ENCODE measurements at places on chromosomes 16 and 17.

DNA sequence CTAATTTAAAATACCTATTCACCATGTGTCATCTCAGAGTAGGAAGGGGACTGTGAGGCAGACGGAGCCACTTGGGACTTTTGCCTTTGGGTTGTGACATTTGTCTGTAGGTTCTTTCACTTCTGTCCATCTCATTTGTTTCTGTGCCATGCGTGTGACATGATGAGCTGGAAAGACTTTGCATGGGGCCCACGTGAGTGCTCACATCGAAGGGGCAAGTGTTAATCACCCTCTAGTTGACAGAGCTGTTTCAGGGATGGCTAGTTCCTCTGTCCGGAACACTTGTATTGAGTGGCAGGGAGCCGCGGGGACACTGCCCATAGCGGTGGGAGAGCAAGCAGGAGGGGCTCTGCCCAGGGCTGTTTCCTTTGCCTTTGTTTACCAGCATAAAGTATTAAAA, 112.0 kb downstream of the RPTOR start:
- DNase-seq = no peak

DNA sequence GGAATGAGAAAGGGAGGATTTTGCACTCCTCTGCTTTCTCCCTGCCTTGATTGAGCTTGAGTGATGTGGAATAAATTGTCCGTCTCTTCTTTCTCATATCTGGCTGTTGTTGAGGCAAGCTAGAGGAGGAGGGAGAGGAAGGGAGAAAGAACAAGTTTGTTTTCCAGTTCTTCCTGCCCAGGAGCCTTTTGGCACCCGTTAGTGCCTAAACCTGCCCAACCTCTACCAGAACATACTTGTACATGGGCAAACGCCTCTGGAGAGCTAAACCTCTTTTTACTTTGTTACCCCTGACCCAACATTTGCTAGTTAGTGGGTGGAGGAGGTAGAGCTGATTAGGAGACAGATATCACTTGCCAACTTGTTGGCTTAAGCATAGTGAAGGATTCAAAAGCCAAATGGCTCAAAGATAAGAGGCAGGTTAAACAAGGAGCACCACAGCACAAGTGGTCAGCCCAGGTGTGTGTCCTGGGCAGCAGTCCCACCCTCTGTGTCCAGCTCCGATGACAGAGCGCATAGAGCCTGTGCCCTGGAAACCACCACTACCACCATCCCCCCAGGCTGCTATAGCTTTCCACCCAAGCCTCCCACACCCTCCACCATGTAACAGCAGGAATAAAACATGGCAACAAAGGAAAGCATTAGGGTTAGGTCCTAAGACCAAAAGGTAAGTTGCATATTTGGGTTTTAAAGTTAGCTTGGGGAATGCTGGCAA, 6.5 kb downstream of the ODF4 start:
- no peak for DNase-seq

DNA sequence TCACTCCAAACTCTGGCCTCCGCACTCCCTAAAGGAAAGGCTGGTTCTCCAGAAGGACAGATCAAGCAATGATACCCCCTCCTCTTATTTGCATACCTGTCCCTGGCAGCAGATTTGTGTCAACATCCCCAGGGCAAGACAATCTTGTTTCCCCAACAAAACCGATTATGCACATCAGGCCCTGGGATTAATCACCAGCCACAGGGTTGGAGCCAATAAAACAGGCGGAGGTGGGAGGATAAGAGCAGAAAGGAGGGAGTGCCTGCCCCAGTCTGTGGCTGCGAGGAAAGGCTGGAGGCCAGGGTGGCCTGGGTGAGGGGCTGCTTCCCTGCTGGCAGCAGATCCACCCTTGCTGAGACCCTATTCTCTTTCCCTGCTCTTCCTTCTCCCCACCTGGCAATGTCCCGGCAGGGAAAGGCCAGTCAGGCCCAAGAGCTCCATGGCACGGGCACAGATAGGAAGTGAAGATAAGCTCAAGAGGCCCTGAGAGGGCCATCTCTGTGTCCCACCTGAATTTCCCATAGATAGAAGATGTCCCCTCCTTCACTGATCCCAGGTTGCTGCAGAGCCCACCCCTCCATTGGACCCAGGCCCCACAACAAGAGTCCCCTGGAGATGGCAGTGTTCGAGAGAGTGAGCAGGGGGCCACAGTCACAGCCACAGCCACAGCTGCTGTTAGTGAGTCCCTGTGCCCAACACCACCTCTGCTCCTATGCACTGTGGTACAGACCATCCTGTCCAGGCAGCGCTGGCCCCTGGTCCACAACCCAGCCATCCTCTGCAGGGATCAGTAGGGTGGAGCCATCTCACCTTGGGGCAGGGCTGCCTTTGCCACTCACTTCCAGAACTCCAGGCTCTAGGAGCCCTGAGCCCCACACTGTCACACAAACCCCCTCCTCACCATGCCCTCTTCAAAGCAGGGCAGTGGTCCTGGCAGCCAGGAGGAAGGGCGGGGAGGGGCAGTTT, 137.5 kb downstream of the SDK2 start:
- no peak for DNase-seq

- no peak for DNase-seq
These were observed 629 bp upstream of the UNC119 start for GRCh38 chr17:28553000-28553505.

- DNase-seq = no peak
These were observed 4.6 kb downstream of the ITGAD start for GRCh38 chr16:31397701-31398100.

DNA sequence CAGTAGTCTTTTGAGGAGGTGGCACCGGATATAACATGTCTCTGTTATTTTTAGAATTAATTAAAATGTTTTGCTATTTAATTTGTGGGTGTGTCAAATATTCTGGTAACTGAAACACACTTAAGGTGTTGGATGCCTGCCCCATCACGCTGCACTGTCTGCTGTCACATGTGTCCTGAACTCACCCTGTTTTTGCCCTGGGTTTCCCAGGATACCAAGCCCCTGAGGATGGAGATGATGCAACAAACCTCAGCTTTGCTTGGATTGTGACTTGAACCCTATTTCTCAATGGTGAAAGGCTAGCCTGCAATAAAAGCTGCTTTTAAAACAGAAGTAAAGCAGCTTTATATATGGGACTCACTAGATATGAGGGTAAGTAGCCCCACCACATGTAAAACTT, 11.5 kb upstream of the DUSP14 start:
- DNase-seq = no peak

DNA sequence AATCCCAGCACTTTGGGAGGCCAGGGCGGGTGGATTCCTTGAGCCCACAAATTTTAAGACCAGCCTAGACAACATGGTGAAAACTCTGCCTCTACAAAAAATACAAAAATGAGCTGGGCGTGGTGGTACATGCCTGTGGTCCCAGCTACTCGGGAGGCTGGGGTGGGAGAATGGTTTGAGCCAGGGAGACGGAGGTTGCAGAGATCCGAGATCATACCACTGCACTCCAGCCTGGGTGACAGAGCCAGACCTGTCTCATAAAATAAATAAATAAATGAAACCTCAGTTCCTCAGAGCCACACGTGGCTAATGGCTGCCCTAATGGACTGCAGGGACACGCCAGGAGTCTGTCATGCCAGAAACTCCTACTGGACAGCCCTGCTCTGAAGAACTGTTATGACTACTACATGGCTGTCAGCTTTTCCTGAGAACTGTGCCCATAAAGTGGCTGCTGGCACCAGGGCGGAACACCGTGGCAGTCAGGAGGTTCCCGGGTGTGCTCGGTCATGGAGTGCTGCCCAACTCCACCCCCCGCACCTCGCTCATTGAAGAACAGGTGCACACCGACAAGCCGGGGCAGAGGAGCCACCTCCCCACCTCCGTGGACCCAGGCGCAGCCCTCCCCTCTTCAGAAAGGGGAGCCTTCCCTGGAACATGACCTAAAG, 4.3 kb downstream of the TMEM11 start:
- DNase-seq = no peak

- DNase-seq = no peak
These were observed 7.0 kb upstream of the SLC39A11 start for GRCh38 chr17:73099511-73099910.

- DNase-seq = no peak
These were observed 293.1 kb downstream of the HS3ST3B1 start for GRCh38 chr17:14593956-14594355.

- DNase-seq = no peak
These were observed 23.2 kb downstream of the NLK start for GRCh38 chr17:28065706-28066105.

DNA sequence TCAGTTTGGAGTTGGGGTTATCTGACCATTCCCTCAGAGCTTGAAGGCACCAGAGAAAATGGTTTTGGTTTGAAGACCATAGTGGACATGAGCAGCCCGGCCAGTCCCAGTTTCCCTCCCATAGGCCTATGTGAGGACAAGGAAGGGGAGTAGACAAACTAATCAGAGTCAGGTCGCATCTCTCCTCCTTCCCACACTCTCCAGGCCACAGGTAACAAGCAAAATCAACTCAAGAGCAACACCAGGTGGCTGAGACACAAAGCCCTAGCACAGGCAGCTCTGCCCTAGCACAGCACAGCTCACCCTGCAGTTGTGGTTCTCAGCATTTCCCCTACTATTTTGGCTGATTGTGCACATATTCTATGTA, 7.2 kb downstream of the SUPT4H1 start:
- DNase-seq = peak; percentile 50

DNA sequence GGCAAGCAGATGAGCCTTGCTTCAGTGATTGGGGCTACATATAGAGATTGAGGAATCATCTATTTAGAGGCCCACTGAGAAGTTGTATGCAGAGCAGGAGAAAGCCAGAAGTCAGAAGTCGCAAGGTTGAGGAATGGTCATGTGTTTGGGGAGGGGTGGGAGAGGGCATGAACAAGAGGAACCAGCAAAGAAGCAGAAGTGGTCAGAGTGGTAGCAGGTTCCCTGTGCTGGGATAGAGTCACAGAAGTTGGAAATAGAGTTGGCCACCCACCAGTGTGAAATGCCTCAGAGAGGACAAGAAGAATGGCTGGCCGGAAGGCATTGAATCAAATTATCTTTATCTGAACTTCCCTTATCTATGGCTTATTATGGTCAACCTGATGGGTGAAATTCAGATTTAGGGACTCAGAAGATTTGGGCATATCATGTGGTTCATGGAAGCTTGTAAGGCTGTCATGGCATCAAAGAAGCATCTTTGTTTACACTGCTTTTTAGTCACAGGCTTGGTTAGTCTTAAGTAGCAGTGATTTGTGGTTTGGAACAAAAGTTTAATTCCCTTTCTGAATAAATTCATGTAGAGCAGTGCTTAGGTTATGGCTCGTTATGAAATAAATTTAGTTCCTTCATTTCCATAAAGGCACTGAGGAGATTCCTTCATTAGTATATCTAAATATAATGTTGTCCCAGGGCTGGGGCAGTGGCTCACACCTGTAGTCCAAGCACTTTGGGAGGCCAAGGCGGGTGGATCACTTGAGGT, 19.7 kb downstream of the MAP3K3 start:
- DNase-seq = no peak

Measured in stimulated activated CD8-positive, alpha-beta memory T cell treated with anti-CD3 and anti-CD28 coated beads, Interleukin-4, amount 100 ng/mL, for 24 hours (primary cell).